Activated T-helper 17 cell treated with anti-CD3 and anti-CD28 coated beads, Interleukin-2, amount 50 U/mL, for 72 hours (primary cell): ENCODE measurements at places on chromosomes 16 and 17. TPM values are rescaled to one million over a fixed set of nuclear protein-coding genes. Genes with fewer than 3 reads are reported as not detected.
A peak's percentile ranks its signal among the peaks of the same experiment; 100 is the strongest.

The KRT16 gene
- total RNA-seq = not detected

The COTL1 gene
- total RNA-seq = 505 TPM

The VKORC1 gene
- total RNA-seq = 75.3 TPM

The KCTD5 gene
- total RNA-seq = 42.2 TPM

The IRX3 gene
- not detected for total RNA-seq

The NPB gene
- 0.53 TPM for total RNA-seq

The GPR139 gene
- not detected for total RNA-seq

The ABCC11 gene
- 0.19 TPM for total RNA-seq

The HBZ gene
- not detected for total RNA-seq

The CCDC78 gene
- 4.3 TPM for total RNA-seq

The DNAAF1 gene
- total RNA-seq = not detected

GRCh38 chr16:53083119-53083518 is 28.3 kb downstream of the CHD9 start:
- no peak for ATAC-seq

DNA sequence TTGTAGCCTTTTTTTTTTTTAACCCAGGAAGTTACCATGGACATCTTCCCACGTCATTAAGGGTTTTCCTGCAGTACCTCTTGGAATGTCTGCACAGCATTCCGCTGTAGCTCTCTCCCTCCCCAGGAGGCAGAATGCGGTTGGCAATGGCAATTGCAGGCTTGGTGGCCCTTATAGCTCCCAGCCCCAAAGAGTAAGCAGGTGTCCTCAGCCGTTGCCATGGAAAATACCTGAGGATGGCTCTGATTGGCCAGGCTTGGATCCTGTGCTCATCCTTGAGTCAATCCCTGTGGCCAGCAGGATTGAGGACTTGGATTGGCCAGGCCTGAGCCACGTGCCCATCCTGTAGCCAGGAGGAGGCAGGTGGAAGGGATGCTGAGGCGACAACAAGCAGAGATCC is 15.5 kb upstream of the TIMP2 start:
- ATAC-seq = no peak

- no peak for ATAC-seq
These were observed 3.1 kb downstream of the MMP15 start for GRCh38 chr16:58028541-58029070.

GRCh38 chr17:17126131-17127110 is 79.7 kb downstream of the PLD6 start:
- peak; percentile 48 for ATAC-seq

DNA sequence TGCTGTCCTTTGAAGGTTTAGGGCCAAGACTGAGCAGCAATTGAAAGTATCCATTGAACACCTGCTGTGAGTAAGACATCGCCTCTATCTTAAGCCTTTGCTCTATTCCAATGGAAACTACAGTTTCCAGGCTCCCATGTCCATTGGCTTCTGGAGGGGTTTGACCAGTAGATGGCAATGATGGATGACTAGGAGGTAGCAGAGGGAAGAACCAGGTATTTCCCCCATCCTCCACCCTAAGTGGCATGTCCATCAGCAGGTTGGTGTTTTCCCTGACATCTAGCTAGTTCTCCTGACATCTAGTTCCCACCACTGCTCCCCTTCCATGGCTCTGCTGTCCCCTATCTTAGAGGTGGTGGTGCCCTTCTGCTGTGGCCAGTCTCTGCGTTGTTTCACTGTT is 58.7 kb downstream of the CENPV start:
- no peak for ATAC-seq

DNA sequence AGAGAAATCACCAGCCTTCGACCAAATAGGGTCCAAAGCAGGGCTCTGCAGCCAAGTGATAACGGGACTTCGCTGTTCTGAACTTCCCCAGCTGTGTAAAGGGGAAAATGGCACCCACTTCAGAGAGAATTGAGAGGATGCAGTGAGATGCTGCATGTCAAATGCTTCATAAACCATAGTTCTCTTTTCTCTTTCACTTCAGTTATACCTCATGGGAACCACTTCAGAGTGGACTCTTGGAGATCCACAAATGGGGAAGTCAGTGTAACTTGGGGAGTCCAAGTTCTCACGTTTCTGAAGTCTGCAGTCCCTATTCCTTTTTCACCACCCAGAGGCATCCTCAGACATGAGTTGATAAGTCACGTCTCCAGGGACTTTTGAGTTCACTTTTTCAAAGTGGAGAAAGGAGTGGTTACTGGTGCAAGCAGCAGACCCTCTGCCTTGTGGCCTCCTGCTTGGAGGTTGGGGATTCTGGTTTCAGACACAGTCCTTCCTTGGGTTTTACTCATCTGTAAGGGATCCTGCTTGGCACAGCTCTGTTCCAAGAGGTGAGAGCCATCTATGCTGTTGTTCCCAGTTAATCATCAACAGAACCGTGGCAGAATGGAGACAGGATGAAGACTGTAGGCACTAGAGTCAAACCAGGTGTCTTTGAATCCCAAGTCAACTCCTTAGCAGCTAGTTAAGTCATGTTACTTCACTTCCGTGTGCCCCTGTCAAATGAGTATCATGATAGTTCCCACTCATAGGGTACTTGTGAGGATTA is 123.4 kb upstream of the NOL11 start:
- ATAC-seq = no peak

GRCh38 chr17:72995008-72995656 is 97.4 kb downstream of the SLC39A11 start:
- no peak for ATAC-seq

- ATAC-seq = no peak
These were observed 150.0 kb downstream of the VPS53 start for GRCh38 chr17:564526-565065.

DNA sequence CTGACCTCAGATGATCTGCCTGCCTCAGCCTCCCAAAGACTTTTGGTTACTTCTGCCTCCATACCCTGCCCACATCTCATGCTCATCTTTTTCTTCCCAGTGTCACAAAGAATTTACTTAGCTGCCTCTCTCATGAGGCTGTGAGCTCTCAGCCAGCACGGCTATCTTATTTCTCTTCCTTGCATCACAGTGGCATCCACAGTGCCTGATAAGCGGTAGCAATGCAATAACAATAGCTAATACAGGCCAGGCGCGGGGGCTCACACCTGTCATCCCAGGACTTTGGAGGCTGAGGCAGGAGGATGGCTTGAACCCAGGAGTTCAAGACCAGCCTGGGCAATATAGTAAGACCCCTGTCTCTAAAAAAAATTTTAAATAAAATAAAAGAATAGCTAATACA is 15.5 kb upstream of the MARVELD3 start:
- no peak for ATAC-seq

DNA sequence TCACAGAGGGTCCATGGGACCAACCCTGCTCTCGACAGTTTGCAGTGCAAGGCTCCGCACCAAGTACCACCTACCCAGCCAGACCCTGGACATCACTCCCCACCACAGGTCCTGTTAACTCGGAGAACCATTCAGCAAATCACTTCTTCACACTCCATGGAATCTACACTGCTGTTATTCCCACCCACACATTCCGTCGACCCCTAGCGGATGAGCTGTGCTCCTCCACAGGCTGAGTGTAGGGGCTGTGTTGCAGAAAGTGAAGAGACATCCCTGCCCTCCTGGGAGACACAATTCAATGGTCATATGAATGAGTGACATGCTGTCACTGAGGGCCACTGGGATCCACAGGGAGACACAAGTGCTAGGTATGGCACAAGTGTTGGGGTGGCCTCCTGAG is 27.5 kb downstream of the MPG start:
- ATAC-seq = no peak

DNA sequence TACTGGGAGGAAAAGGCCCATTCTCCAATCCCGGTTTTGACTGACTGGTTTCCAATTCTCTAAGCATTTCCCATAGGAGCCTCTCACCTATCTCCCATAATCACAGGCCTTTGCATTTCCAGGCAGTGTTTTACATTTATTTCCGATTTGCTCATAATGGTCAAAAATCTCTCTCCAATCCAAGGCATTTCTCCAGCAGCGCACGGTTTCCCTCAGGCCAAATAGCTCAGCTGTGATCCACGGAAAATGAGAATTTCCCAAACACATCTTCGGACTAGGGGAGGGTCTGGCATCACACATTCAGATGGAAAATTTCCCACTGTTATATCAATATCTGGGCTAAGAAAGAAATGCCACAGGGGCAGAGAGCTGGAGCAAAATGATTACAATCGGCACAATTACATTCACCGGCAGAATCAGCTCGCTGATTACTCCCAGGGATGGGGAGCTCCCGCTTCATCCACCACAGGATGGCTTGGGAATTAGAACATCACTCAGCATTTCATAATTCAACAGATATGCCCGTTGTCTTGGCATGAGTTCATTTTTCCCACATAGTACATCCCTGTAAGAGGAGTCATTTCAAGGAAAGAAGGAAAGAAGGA is 6.7 kb downstream of the PIPOX start:
- no peak for ATAC-seq

DNA sequence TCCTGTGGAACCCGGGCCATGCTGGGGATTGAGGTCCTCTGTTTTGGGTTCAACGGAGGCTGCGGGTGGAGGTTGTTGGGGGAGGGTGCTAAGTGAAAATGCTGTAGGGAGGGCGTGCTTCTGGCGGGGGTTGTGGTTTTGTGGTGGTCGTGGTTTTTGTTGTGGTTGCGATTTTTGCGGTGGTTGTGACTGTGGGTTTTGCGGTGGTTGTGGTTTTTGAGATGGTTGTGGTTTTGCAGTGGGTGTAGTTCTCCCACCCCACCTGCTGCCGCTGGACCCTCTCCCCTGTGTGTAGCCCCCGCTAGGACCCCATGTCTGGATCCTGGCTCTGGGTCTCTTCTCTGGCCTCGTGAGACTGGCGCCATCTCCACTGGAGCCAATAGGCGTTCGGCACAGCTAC is 4.9 kb upstream of the SSTR5 start:
- no peak for ATAC-seq

DNA sequence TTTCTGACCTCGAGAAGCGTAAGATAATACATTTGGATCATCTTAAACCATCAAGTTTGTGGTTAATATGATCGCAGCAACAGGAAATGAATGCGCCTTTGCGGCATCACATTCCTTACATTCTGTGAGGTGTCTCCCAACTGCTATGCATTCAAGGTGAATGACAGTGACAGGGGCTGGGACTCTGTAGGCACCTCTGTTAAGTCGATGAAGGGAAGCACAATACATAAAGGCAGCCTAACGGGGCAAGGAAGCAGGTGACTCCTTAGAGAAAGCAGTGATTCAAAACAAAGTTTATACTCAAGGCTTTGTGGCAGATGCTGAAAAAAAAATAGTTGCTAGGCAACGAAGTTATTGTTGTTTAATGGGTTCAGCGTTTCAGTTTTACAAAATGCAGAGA is 21.6 kb upstream of the EVPL start:
- ATAC-seq = peak; percentile 39

- peak; percentile 80 for ATAC-seq
These were observed at the start of gene SGF29 for GRCh38 chr16:28553776-28554633. Gene SGF29, plus strand, starts transcription at chr16:28553920. Its CDS starts 27,150 bp downstream, at chr16:28581070.

DNA sequence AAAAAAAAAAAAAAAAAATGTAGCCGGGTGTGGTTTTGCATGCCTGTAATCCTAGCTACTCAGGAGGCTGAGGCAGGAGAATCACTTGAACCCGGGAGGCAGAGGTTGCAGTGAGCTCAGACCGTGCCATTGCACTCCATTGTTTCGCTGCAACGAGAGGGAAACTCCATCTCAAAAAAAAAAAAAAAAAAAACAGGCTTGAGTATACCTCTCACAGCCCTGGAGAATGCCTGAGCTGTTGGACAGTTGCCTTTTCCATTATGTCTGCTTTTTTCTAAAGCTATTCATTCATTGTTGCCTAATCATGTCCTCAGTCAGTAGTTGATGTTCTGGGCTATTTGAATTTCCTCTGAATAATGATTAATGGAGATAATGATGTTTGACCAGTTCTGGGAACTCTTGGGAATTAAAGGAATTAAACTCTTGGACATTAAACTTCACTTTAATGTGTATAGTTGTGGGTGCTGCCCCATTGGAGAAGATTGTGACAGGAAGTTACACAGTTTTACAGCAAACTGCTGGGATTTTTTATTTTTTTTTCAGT is 11.8 kb downstream of the HMOX2 start:
- peak; percentile 58 for ATAC-seq

DNA sequence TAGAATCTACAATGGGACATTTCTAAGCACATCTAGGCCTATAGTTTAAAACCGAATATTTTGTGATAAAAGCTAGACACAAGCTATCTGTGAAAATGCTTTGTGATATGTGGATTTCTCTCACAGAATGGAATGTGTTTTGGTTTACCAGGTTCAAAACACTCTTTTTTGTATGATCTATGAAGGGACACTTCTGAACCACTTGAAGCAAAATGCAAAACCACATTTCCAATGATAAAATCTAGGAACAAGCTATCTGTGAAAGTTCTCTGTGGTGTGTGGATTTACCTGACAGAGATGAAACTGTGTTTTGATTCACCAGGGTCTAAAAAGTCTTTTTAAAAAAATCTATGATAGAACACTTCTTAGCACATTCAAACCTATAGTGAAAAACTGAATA is 2192.4 kb downstream of the TP53TG3F start:
- ATAC-seq = no peak

- ATAC-seq = peak; percentile 19
These were observed 699 bp upstream of the MAP1LC3B start for GRCh38 chr16:87391324-87391949.

DNA sequence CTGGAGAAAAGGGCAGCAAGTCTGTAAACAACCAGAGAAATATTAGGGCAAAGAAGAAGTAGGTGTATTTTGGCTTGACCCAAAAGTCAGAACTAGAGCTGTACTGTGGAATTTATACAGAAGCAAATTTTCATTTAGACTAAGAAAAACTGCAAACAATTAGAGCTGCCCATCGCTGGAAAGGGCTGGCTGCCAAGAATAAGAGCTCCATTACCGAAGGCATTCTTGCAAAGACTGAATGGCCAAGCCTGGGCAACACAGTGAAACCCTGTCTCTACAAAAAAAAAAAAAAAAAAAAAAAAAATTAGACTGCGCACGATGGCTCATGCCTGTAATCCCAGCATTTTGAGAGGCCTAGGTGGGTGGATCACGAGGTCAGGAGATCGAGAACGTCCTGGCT is 53.9 kb upstream of the TMC5 start:
- no peak for ATAC-seq

GRCh38 chr17:28957277-28957991 is 6.1 kb upstream of the PHF12 start:
- no peak for ATAC-seq
